Stimulated activated CD4-positive, alpha-beta T cell treated with anti-CD3 and anti-CD28 coated beads, Interleukin-1b, Interleukin-23, amount 100 ng/mL, for 24 hours (primary cell): ENCODE measurements at places on chromosomes 1 and 21.

DNA sequence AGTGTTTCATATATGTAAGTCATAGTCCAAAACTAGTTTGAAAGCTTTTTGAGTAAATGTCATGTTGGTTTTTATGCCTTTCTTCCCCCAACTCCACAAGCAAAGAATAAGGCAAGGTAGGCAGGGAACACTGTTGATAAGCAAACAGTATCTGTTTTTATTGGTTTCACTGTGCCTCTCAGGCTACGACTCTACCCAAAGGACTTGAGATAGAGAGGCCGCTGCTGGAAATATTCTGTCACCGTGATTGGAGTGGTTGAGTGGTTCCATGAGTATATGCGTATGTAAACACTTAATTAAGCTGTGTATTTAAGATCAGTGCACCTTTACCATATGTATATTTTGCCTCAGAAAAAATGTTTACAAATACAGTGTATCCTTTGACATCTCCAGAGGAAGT lies 138.1 kb upstream of the KIF26B start:
- DNase-seq, result no peak

DNA sequence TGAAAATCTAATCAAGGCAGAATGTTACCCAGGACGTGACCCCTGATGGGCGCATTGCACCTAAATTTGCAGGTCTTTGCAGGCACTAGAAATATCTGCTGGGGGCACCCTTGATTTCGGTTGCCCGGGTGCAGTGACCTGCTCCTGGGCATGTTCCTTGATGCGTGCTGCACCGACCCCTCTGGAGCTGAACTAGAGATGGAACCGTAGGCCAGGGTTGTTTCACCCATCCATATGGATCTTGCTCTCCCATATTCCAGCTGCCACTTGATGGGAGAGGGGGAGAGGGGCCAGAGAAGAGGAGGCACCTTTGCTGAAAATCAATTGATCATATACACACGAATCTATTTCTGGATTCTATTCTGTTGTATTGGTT lies 8.4 kb upstream of the COL18A1 start:
- no peak for DNase-seq

DNA sequence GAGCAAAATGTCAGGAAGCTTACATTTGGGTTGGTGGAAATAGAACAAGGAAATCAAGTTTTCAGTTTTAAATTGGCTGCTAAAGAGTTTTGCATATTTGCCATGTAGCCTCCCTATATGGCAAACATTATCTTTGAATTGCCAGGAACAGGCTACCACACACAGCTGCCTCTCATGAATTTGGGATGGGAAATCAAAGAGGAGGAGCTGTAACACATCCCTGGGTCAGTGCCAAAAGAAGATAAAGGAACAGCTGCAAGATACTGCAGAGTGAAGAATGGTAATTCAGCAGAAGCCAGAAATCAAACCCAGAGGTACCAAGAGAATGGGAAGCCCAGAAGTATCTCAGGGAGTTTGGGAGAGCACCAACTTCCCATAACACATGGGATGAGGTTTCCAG lies 18.6 kb upstream of the RASAL2 start:
- DNase-seq, result no peak

DNA sequence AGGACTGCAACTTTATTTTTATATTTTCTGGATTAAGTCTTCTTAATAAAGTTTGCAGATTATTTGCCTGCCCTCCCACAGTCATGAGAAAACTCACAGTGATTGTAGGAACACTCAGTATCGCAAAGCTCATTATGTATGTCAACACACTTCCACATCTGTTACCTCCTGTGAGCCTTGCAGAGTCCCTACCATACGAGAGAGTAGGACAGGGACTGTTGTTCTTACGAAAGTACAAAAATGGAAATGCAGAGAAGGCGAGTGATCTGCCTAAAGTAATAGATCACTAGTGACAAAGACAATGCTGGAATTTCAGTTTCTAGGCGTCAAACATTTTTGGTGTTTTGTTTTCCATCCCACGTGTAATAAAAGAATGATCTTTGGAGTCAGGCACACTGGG lies 131.7 kb downstream of the SYT2 start:
- no peak for DNase-seq

- DNase-seq, result no peak
Measured at GRCh38 chr1:7995437-7995836, 30.7 kb downstream of the ERRFI1 start.

DNA sequence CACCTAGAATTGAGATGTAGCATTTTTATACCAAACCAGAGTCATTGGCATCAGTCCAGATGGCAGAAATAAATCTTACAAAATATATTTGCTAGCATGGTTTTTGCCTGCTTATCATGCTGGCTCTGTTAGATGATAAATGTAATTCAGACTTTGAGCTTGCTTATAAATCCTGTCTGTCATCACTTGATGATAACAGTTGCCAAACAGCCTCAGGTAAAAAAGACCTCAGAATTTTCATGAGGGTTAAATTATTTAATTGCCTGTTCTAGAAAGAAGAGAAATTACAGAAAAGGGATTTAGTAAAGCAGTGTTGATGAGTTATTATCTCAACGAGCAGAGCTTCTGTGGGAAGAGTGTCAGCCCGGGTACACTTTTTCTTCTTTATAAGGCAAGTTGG lies 83.3 kb downstream of the FNBP1L start:
- DNase-seq, result no peak

- no peak for DNase-seq
Measured at GRCh38 chr1:48645883-48646282, 130.8 kb downstream of the BEND5 start.

DNA sequence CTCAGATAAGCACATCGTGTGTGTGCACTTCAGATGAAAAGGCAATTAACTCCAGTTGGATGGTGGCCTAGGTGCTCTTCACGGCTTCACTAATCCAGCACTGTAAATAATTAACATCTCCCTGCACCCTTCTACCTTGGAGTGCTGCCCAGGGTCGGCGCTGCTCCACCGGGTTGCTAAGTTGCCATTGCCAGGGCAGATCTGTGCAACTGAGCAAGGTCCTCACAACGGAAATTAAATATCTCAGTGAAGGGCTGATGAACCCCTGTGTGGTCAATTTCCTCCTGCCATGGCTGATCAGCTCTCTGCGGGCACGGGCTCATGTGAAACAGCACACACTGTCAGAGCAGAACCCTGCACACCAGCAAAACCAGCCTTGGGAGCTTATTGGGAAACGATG lies 63.2 kb downstream of the SYDE2 start:
- no peak for DNase-seq

GRCh38 chr1:193799948-193800690 lies 613.7 kb upstream of the B3GALT2 start:
- DNase-seq, result no peak

DNA sequence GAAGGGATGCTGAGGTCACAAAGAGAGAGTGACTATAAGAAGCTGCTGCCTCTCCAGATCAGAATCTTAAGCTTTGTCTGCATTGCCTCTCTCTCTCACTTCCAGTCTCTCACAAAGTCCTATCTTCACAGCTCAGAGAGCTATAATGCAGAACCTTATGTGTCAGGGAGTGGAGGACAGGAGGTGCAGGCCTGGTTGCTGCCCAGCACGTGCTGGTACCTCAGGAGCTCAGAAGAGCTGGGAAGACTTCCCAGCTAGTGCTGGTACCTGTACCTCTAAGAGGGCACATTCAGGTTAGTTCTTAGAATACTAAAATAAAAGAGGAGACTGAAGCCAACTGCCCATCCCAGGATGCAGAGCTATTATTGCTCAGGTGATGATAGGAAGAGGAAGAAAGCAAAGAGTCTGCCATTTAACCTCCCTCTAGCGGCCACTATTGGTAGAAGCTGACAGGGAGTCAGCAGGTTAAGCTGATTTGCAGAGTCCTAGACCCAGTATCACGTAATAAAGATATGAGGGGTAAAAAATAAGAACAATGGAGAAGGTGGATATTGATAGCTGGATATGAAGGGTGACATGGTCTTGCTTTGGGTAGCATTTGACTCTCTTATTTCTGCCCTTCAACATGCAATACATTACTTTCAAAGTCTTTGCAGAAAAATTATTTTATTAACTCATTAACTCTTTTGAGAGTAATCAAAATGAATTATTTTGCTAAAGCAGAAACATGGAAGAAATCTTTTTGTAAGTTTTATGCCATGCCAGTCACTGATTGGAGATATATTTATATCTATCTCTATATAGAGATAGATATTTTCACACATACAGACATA lies 138.1 kb upstream of the HMCN1 start:
- DNase-seq, result peak; percentile 18

DNA sequence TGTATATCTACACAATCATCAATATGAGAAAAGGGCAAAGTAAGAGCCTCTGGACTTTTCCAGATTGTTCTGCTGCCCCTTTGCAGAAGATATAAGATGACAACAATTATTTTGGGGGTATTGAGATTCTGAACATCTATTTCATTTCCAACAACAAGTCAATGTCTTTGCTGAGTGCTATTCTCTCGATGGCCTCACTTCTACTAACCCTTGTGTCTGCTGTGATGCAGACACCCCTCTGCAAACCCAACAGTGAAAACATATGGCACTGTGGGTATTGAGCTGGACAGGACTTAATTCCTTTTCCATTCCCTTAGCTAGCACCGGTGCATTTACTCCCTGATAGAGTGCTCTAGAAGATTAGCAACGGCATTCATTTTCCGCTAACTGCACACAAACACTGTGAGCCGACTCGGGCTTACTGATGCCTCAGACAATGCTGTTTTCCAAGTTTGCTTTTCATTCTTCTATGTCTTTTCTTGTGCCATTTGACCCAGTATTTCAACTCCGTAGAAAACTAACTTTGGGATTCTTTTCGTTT lies 33.4 kb upstream of the SMYD2 start:
- DNase-seq, result no peak

- DNase-seq, result no peak
Measured at GRCh38 chr1:58436615-58437297, 109.8 kb downstream of the OMA1 start.

DNA sequence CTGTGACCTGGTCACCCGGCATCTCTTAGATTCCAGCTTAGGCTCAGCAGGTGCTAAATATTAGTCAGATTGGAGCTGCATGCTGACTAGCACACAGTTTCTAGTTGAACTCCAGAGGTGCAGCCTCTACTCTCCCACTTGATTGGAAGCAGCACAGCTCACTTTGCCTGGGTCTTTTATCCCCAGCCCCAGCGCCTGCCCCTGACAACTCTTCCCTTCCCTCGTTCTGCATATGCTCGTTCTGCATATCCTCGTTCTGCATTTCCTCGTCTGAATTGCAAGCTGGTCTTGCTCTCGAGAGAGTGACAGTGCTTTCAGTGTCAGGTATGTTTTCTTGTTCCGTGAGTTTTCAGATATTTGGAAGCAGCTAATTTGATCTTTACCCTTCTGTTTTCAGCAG lies 11.7 kb downstream of the COL18A1 start:
- no peak for DNase-seq
